ENCODE measurements at places on chromosomes 7 and 10. TPM values are rescaled to one million over a fixed set of nuclear protein-coding genes. Genes with fewer than 3 reads are reported as not detected.

GRCh38 chr7:85103357-85103756, 83.5 kb downstream of the SEMA3D start:
- DNase-seq: peak; percentile 36

GRCh38 chr10:47030191-47030703, 119.0 kb downstream of the PTPN20 start:
- no peak for DNase-seq

GRCh38 chr10:96439725-96440124, 74.0 kb downstream of the TLL2 start:
- no peak for DNase-seq

DNA sequence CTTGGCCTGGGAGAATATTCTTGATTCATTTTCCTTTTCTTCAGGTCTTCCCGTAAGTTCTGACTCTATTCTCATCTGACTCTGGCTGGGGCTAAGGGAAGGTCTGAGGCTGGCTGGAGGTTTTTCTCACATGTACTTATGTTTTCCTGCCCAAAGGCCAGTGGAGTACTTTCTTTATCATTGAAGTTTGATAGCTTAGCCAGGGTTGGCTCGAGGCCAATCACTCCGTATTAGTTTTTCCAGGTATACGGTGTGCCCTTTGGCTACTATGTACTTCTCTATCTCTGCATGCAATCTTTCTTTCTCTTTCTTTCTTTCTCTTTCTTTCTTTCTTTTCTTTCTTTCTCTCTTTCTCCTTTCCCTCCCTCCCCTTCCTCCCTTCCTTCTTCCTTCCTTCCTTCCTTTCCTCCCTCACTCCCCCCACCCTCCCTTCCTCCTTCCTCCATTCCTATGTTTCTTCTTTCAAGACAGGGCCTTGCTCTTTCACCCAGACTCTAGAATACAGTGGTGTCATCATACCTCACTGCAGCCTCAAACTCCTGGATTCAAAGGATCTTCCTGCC, 26.8 kb upstream of the VKORC1L1 start:
- DNase-seq: no peak

GRCh38 chr10:48245977-48246376, 28.5 kb downstream of the FRMPD2 start:
- no peak for DNase-seq

GRCh38 chr10:97589479-97589878, at the start of gene C10orf62:
TSS of gene C10orf62 (plus strand) at chr10:97589721. CDS start at chr10:97589898, 177 bp downstream.
- no peak for DNase-seq

DNA sequence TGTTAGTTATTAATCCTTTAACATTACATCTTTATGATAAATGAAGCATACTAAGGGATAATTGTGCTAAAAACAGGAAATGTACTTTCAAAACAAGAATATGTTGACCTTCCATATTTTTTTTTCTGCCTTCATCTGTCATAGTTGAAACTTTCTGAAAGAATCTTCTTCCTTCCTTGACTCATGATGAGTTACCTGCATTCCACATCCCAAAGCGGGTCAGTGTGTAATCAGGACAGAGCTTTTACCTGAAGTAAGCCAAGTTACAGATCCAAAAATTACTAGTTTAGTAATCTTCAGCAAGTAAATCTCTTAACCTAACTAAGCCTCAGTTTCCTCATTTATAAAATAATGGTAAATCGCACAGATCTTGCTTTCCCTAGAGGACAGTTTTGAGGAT, 13.4 kb upstream of the ARL4A start:
- DNase-seq: no peak

- no peak for DNase-seq
Measured at GRCh38 chr7:133675510-133676218, 422.8 kb downstream of the EXOC4 start.

- peak; percentile 19 for DNase-seq
Measured at GRCh38 chr7:68537774-68538071, 1060.6 kb upstream of the AUTS2 start.

GRCh38 chr7:158389514-158390425, 197.9 kb downstream of the PTPRN2 start:
- DNase-seq: no peak

DNA sequence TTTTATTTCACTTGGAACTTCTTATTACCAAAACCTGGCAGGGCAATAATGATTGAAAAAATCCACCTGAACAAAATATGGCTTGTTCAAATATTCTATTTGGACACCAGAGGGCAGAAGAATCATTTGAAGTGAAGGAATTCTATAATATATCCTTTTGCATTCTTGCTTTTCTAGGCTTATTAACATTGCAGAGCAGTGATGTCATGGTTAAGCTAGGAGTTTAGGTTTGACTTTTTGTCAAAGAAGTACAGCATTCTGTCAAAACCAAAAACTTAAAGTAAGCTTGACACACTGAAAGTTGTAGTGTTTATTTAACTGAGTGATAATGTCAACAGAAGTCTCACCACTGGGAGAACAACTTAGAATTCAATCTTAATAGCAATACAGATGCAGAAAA, 156.0 kb downstream of the SEMA3D start:
- peak; percentile 75 for DNase-seq

- DNase-seq: no peak
Measured at GRCh38 chr10:83943049-83943448, 196.3 kb upstream of the GHITM start.

DNA sequence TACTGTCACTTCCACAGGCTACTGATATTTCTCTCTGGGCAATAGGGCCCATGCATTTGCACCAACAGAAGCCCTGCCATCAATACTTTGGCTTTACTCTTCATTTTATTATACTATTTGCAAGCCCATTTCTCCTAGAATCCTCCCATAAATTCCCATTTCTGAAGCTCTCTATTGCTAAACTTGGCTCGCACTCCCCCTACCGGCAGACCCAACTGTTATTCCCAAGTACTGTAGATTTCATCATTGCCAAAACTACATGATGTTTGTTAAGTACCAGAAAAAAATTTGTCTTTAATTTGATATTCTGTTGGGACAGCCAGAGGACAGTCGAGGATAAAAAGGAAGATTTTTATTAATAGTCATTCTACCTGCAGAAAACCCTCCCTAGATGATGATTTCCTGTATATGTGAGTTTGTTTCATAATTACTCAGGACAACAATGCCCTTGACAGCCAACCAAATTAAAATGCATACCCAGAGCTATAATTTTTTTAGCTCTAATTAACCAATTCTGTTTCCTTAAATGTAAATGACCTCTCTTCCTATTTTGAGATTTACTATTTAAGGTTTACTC, 298.6 kb downstream of the REEP3 start:
- DNase-seq: peak; percentile 69

GRCh38 chr7:158255156-158255555, 332.5 kb downstream of the PTPRN2 start:
- DNase-seq: no peak

- peak; percentile 68 for DNase-seq
Measured at GRCh38 chr7:137408126-137408525, 64.6 kb upstream of the PTN start.

- DNase-seq: no peak
Measured at GRCh38 chr10:68175949-68176348, 56.0 kb downstream of the ATOH7 start.

GRCh38 chr10:121313119-121313875, 284.9 kb downstream of the FGFR2 start:
- DNase-seq: no peak

GRCh38 chr10:34151481-34151880, 663.6 kb downstream of the PARD3 start:
- DNase-seq: no peak

DNA sequence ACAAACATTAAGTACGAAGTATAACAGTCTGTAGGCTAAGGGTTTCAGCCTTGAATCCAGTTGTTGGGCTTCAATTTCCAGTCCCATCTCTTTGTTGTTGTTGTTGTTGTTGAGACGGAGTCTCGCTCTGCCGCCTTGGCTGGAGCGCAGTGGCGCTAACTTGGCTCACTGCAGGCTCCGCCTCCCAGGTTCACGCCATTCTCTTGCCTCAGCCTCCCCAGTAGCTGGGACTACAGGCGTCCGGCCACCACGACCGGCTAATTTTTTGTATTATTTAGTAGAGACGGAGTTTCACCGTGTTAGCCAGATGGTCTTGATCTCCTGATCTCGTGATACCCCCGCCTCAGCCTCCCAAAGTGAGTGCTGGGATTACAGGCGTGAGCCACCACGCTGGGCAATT, 464.9 kb downstream of the ANKRD7 start:
- DNase-seq: no peak

- no peak for DNase-seq
Measured at GRCh38 chr10:1212571-1213141, 156.5 kb downstream of the WDR37 start.

DNA sequence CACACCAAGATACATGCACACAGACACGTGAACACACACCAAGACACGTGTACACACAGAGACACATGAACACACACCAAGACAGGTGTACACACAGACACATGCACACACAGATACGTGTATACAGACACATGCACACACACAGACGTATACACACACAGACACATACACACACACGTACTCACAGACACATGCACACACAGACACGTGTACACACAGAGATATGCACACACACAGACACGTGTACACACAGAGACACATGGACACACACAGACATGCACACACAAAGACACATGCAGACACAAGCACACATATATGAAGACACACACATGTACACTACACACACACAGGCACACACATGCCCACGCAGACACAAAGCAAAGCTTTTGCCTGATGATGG, 134.6 kb downstream of the TCERG1L start:
- no peak for DNase-seq

- DNase-seq: no peak
Measured at GRCh38 chr10:131980761-131981428, 828 bp downstream of the BNIP3 start.

DNA sequence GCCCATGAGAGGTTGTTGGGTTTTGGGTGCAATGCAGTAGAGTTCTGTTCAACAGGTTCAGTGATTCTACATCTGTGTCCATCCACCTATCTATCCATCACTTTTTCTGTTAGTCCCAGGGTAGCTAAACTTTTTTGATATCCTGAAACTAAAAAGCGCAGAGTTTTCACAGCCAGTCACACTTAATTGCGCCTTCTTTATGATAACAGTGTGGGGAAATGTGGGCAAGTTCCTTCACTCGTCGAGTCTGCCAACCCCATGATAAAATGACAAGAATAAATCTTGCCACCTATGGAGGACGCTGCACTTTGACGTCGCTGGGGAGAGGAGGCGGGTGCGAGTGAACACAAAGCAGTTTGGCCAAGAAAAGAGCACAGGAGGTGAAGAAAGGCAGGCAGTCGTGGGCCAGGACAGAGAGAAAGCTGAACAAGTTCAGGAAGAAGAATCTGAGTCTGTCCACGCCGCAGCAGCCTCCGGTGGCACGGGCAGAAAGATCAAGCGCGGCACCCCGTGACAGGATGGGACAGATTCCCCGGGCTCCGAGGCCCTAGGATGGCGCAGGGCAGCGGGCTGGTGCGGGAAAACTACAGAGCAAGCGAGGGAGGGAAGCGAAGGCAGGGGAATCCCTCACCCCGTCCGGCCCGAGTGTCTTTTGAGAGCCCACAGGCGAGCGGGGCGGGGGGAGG, 9.2 kb downstream of the SP8 start:
- peak; percentile 51 for DNase-seq

- no peak for DNase-seq
Measured at GRCh38 chr7:91085175-91085574, 179.1 kb upstream of the FZD1 start.

- DNase-seq: peak; percentile 81
Measured at GRCh38 chr7:35424869-35425495, 171.1 kb upstream of the TBX20 start.

- no peak for DNase-seq
Measured at GRCh38 chr10:5583525-5584175, 58.9 kb downstream of the CALML3 start.

GRCh38 chr7:99562832-99563231, 4.4 kb downstream of the ZNF655 start:
- no peak for DNase-seq

DNA sequence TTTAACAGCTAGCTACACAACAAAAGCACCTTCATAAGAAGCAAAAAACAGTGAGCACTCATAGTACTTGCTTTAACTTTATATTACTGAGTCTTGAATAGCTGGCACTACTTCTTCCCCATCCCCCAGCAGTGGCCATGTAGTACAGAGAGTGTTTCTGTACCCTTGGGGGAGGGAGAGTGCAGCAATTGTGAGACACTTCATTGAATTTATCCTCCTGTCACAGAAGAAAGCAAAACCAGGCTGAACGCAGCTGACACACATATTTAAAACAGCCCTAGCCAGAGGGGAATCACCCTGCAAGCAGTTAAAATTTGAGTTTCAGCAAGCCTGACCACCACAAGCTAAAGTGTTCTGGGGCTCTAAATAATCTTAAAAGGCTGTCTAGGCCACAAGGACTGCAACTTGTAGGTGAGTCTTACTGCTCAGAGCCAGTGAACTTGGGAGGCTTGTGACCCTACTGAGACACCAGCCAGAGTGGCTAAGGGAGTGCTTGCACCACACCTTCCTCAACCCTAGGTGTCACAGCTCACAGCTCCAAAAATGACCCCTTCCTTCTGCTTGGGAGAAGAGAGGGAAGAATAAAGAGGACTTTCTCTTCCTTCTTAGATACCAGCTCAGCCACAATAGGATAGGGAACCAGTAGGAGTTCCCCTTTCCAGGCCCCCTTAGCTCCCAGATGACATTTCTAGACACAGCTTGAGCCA, 97.7 kb upstream of the MEOX2 start:
- peak; percentile 49 for DNase-seq

DNA sequence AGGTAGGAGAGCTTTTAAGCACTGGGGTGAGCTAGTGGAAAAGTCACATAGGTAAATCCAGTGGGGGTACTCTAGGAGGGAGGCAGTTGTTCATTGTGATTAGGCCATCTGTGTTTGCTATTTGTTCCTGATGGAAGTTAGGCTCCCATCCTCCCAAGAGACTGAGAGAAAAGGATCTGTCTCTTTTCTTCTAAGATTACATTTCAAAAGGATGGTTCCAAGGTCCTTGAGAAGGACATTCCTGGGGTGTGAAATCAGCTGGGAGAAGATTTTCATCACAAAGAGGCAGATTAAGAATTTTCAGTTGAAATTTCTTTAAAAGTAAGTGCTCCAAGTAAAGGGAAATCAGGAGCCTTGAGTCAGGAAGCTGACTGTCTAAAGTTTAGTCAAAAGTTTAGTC, 210.8 kb upstream of the CSTF2T start:
- DNase-seq: no peak

DNA sequence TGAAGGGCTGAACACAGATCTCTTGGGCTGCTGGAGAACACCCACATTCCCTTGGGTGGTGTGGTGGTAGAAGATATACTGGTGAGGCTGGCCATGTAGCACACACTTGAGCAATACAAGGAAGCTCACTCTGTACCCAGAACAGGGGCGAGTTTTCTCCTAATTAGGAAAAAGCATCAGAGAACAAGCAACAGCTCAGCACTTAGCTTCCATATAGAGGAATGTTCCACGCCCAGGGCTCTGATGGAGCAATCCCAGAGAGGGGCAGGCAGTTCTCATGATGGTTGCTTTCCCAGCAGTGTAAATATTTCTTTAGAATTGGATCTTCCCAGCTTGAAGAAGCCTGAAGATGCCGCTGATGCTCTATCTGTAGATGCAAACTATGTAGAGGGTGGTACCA, 21.0 kb upstream of the PNLIP start:
- DNase-seq: no peak

EXOC4 gene
- 62.0 TPM for total RNA-seq

ANKRD61 gene
- total RNA-seq: 0.50 TPM

NPFFR1 gene
- total RNA-seq: not detected

NOS3 gene
- total RNA-seq: not detected

ZNF107 gene
- 4.7 TPM for total RNA-seq

CDC123 gene
- 131 TPM for total RNA-seq

AKR1B15 gene
- total RNA-seq: 0.08 TPM

CTTNBP2 gene
- total RNA-seq: 46.3 TPM

MOGAT3 gene
- total RNA-seq: not detected

PRLHR gene
- total RNA-seq: not detected

VOPP1 gene
- total RNA-seq: 46.5 TPM

NEUROD6 gene
- total RNA-seq: not detected

NKX1-2 gene
- total RNA-seq: 4.9 TPM

ANKRD1 gene
- total RNA-seq: not detected

WDR86 gene
- not detected for total RNA-seq

AUTS2 gene
- total RNA-seq: 0.11 TPM
